ENCODE measurements at places on chromosomes 12 and 14. TPM values are rescaled to one million over a fixed set of nuclear protein-coding genes. Genes with fewer than 3 reads are reported as not detected.

GRCh38 chr12:124705545-124706138 lies 138.2 kb upstream of the NCOR2 start:
- no peak overlapping the region for H3K27ac ChIP-seq
- no peaks in the 10 kb centered on the region for H3K4me1 ChIP-seq
- H3K27me3 ChIP-seq = no peaks in the 10 kb centered on the region
- no peaks in the 10 kb centered on the region for H3K36me3 ChIP-seq

- H3K4me1 ChIP-seq = peaks cover 19% of the 10 kb centered on the region
- peak; percentile 17 for DNase-seq
- no peaks in the 10 kb centered on the region for H3K36me3 ChIP-seq
- H3K4me3 ChIP-seq = no peak overlapping the region
Observed at GRCh38 chr14:34237081-34237480, 225.0 kb downstream of the SPTSSA start.

DNA sequence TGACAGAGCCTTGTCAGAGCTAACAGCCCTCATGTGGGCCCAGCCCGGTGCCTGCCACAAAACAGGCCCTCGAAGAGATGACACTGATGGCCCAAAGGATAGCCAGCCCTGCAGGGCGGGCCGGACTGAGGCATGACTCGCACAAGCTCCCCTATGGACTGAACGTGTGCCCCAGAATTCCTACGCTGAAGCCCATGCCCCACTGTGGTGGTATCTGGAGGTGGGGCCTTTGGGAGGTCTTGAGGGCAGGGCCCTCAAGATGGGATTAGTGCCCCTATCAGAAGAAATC lies 38.6 kb downstream of the CHGA start:
- H3K4me1 ChIP-seq = no peaks in the 10 kb centered on the region
- H3K36me3 ChIP-seq = peaks cover 24% of the 10 kb centered on the region
- no peaks in the 10 kb centered on the region for H3K27me3 ChIP-seq
- no peak overlapping the region for H3K27ac ChIP-seq

CMKLR1 gene
- 0.12 TPM for total RNA-seq

USP15 gene
- total RNA-seq = 71.0 TPM

ZNF219 gene
- 33.8 TPM for total RNA-seq

DNA sequence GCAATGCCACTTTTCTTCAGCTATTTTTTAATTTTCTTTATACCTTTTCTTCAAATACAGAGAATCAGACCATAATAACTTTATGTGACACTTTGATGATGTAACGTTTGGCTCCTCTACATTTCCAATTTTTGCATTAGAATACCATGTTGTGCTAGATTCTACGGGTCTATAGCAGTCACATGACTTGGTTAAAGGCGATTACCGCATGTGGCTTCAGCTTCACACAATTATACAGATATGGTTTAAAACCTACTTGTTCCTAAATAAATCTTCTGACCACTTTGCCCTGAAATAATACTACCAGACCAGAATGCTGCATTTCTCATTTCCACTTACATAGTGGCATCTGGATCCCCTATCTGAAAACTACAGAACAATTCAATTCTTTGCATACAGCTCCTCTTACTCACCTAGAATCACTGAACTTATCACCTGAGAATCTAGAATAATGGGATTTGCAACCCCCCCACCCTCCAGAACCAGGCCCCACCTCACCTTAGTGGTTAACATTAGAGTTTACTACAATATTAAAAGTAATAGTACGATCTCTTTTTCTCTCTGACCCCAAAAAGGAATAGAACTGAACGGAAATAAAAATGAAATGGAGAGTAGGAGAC lies 1.3 kb downstream of the MAX start:
- H3K27ac ChIP-seq = peak overlapping the region; percentile 94
- H3K27me3 ChIP-seq = no peaks in the 10 kb centered on the region
- H3K36me3 ChIP-seq = peaks cover 27% of the 10 kb centered on the region
- peaks cover 17% of the 10 kb centered on the region for H3K4me1 ChIP-seq

- no peak for DNase-seq
- no peak overlapping the region for H3K27ac ChIP-seq
- H3K4me3 ChIP-seq = no peak overlapping the region
- no peaks in the 10 kb centered on the region for H3K27me3 ChIP-seq
- H3K4me1 ChIP-seq = peaks cover 8% of the 10 kb centered on the region
Observed at GRCh38 chr14:31774567-31774966, 213.4 kb downstream of the NUBPL start.

All from MCF 10A (cell line).